ENCODE measurements at places on chromosomes 6 and 20. TPM values are rescaled to one million over a fixed set of nuclear protein-coding genes. Genes with fewer than 3 reads are reported as not detected.

- no peaks in the 10 kb centered on the region for H3K4me1 ChIP-seq
- no peak overlapping the region for H3K27ac ChIP-seq
- no peak for DNase-seq
Measured at GRCh38 chr6:18820725-18821124, 433.6 kb downstream of the RNF144B start.

GRCh38 chr6:33990061-33990541 is 155.8 kb downstream of the GRM4 start:
- peaks cover 51% of the 10 kb centered on the region for H3K27me3 ChIP-seq
- H3K4me3 ChIP-seq = no peak overlapping the region
- no peak overlapping the region for H3K27ac ChIP-seq
- DNase-seq = no peak
- no peaks in the 10 kb centered on the region for H3K4me1 ChIP-seq

DNA sequence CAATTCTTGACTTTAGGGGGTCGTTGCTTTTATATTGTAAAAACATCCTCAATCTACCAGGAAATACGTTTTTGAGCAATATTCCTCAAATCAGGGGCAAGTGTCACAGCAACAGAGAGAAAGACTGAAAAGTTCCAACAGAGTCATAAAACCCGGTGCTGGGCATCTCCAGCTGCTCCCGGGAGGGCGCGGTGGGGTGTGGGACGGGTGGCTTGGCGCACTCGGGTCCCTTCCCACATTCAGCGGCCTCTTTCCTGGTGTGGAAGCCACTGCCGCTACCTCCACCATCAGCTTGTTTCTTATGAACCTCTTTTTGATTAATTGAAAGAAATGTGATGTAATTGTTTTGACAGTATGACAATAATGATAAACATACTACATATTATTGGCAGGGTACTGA is 98.2 kb downstream of the IRF4 start:
- H3K4me1 ChIP-seq = no peaks in the 10 kb centered on the region
- H3K4me3 ChIP-seq = no peak overlapping the region
- no peaks in the 10 kb centered on the region for H3K27me3 ChIP-seq
- no peak for DNase-seq

DNA sequence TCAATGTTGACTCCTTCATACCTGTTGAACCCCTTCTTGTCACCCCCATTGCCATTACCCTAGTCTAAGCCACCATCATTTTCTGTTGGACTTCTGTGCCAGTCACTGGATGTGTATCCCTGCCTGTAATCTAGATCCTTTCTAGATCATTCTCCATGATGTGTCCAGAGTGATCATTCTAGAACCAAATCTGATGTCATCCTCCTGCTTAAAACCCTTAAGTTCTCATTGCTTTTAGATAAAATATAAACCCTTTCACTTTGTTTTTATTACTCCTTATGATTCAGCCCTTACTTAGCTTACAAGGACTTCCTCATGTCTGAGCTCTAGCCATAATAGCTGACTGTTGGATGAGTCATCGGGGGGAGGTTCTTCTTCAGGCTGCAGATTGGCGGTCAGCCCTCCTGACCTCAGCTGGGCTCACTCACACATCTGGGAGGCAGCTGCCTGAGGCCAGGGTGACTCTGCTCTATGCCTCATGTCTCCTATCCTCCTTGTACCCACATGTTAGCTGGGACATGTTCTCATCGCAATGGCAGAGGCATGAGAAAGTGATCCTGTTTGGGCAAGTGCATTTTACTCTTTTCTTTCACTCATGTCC is 287.6 kb downstream of the ESR1 start:
- H3K4me3 ChIP-seq = no peak overlapping the region
- peak overlapping the region; percentile 74 for H3K27ac ChIP-seq
- DNase-seq = peak; percentile 99
- peaks cover 3% of the 10 kb centered on the region for H3K27me3 ChIP-seq

GRCh38 chr20:41366546-41367392 is at the start of gene EMILIN3:
EMILIN3 (minus strand) TSS chr20:41366818; CDS start chr20:41366634, 184 bp downstream.
- H3K4me1 ChIP-seq = peaks cover 5% of the 10 kb centered on the region
- no peaks in the 10 kb centered on the region for H3K36me3 ChIP-seq
- no peak within 1 kb of the TSS for H3K27ac ChIP-seq
- DNase-seq = no peak

GRCh38 chr6:84107495-84107894 is 73.9 kb downstream of the MRAP2 start:
- DNase-seq = no peak
- peaks cover 22% of the 10 kb centered on the region for H3K4me1 ChIP-seq
- no peak overlapping the region for H3K4me3 ChIP-seq

- no peaks in the 10 kb centered on the region for H3K36me3 ChIP-seq
- no peak for DNase-seq
- H3K27me3 ChIP-seq = no peaks in the 10 kb centered on the region
- no peak overlapping the region for H3K27ac ChIP-seq
Measured at GRCh38 chr6:139778106-139778505, 403.7 kb upstream of the CITED2 start.

GRCh38 chr6:161400671-161401070 is 126.8 kb upstream of the AGPAT4 start:
- no peak overlapping the region for H3K4me3 ChIP-seq
- H3K27me3 ChIP-seq = peaks cover 5% of the 10 kb centered on the region
- H3K36me3 ChIP-seq = no peaks in the 10 kb centered on the region

- H3K4me1 ChIP-seq = peaks cover 46% of the 10 kb centered on the region
- H3K36me3 ChIP-seq = no peaks in the 10 kb centered on the region
- H3K4me3 ChIP-seq = no peak overlapping the region
- no peak overlapping the region for H3K27ac ChIP-seq
Measured at GRCh38 chr6:108635505-108636226, 74.9 kb downstream of the FOXO3 start.

DNA sequence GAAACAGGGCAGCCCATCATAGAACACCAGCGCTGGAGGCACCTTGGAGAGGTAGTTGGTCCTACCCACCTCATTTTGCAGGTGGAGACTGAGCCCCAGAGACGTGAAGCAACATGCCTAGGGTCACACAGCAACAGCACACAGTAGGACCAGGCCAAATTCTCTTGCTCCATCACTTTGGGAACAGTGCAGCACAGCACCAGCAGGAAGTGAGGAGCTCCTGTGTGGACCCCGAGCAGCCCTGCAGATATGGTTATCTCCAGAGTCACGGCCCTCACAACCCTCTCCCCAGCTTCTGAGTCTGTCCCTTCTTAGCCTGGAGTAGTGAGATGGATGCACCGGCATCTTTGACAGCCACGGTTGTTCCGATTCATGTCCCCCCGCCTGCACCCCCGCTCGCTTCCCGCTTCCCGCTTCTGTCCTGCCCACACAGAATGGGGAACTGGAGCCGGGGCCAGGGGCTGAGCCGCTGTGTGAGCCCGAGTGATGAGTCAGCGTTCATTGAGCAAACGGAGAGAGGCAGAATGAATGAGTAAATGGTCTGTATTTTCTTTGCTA is 72.6 kb upstream of the DUSP22 start:
- H3K4me1 ChIP-seq = peaks cover 34% of the 10 kb centered on the region
- peaks cover 10% of the 10 kb centered on the region for H3K27me3 ChIP-seq
- H3K27ac ChIP-seq = no peak overlapping the region
- H3K4me3 ChIP-seq = no peak overlapping the region
- DNase-seq = no peak

DNA sequence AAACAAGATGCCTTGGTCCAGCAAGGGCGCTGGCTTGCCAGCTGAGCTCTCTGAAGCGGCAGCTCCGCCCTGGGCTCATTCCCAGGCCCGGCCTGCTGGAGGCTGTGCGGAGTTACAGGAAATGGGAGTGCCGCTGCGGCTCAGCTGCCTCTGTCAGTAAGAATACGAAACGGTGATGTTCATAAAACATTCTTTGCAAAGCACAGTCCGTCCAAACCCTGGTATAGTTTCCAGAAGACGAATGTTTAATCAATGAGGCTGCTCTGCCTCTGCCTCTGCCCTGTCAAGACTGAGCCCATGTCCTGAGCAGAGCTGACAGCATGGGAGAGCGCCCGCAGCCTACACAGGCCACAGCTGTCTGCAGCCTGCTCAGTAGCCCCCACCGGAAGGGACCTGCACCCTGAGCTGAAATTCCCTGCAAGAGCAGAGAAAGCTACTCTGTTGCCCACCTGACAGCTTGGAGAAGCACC is 153.3 kb upstream of the SNX9 start:
- H3K4me1 ChIP-seq = peaks cover 51% of the 10 kb centered on the region
- peak overlapping the region; percentile 100 for H3K27ac ChIP-seq
- H3K36me3 ChIP-seq = no peaks in the 10 kb centered on the region
- peak; percentile 66 for DNase-seq
- peak overlapping the region; percentile 74 for H3K4me3 ChIP-seq
- no peaks in the 10 kb centered on the region for H3K27me3 ChIP-seq

GRCh38 chr20:16576219-16576618 is 3.0 kb upstream of the KIF16B start:
- no peak for DNase-seq
- no peaks in the 10 kb centered on the region for H3K36me3 ChIP-seq
- no peak overlapping the region for H3K27ac ChIP-seq
- H3K27me3 ChIP-seq = no peaks in the 10 kb centered on the region
- H3K4me1 ChIP-seq = peaks cover 5% of the 10 kb centered on the region

- no peaks in the 10 kb centered on the region for H3K27me3 ChIP-seq
- no peak overlapping the region for H3K27ac ChIP-seq
- no peak overlapping the region for H3K4me3 ChIP-seq
- H3K4me1 ChIP-seq = no peaks in the 10 kb centered on the region
- H3K36me3 ChIP-seq = no peaks in the 10 kb centered on the region
- no peak for DNase-seq
Measured at GRCh38 chr6:40355066-40355465, 232.1 kb downstream of the LRFN2 start.

DNA sequence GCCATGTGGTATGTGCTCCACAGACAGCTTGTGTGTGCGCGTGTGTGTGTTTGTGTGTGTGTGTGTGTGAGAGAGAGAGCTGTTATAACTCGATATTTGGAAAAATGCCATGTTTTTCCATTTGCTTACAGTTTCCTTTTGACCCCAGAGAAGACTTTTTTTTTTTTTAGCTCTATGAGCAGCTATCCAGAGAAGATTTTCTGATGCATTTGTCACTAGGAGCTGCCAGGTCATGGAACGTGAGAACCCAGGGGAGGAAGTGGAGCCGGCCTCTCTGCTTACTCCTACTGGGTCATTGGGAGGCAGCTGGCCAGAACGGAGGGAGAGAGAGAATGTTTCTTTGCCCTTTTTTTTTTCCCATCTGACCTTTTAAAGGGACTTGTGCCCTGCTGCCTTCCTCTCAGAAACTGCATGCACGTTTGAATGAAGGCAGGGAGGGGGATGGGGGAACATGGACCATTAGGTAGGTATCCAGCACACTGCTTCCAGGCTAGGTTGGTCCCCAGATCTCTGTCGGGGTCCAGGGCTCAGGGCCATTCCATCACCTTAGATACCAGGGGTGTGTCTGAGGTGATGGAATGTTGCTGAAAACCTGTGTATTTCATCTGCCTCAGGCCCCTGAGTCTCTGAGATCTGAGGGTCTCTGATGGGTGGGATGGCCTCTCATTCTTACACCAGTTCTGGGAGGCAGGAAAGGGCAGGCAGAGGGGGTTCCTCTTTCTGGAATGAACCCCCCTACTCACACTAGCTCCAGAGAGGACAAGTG is 11.2 kb upstream of the MRPS18A start:
- H3K36me3 ChIP-seq = no peaks in the 10 kb centered on the region
- H3K4me1 ChIP-seq = peaks cover 40% of the 10 kb centered on the region
- no peak overlapping the region for H3K27ac ChIP-seq
- peaks cover 3% of the 10 kb centered on the region for H3K27me3 ChIP-seq
- peak; percentile 19 for DNase-seq
- no peak overlapping the region for H3K4me3 ChIP-seq

DNA sequence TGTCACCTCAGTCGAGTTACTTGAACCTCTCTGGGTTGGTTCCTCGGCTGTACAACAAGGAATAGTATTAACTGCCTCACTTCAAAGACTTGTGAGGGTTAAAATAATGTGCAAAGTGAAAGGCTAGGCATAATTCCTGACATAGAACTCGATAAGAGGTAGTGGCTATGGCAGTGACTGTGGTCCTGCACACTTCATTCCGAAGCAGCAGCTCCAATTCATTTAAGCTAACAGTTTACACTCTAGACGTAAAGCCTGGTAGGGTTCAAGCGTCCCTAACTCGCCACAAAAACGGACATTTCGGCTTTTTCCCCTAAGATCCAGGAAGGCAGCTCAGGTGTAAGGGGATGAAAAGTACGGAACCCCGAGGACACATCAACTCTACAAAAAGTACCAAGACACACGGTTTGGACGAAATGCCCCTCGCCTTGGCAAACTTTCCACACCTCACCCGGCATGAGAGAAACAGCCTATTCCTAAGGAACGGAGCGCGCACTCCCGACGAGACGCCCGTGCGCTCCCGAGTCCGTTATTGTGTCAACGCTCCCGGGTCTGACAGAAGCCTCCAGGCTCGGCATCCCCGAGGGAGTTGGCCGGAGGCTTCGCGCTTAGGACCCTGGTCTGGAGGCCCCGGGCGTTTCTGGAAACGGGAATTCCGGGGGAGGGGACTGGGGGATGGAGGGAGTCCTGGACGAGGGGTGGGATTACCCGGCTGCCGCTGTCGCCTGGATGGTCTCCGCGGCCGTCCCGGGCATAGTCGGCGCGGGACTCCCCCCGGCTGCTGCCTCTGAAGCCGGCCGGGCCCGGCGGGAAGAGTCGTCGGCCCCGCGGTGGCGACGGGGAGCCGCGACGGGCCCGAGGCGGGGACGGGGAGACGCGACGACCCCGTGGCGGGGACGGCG is 937 bp downstream of the ZNF318 start:
- peak; percentile 21 for DNase-seq
- H3K4me1 ChIP-seq = peaks cover 26% of the 10 kb centered on the region
- H3K4me3 ChIP-seq = peak overlapping the region; percentile 96
- H3K27me3 ChIP-seq = no peaks in the 10 kb centered on the region
- H3K36me3 ChIP-seq = peaks cover 11% of the 10 kb centered on the region

GRCh38 chr20:52830598-52830997 is 141.6 kb upstream of the TSHZ2 start:
- no peak overlapping the region for H3K27ac ChIP-seq
- peaks cover 7% of the 10 kb centered on the region for H3K36me3 ChIP-seq
- peaks cover 1% of the 10 kb centered on the region for H3K27me3 ChIP-seq
- DNase-seq = no peak
- H3K4me3 ChIP-seq = no peak overlapping the region

- peaks cover 27% of the 10 kb centered on the region for H3K4me1 ChIP-seq
- DNase-seq = no peak
Measured at GRCh38 chr6:157433678-157434081, 52.7 kb downstream of the ZDHHC14 start.

GRCh38 chr6:35148167-35148741 is 7.1 kb upstream of the TCP11 start:
- H3K4me3 ChIP-seq = peak overlapping the region; percentile 26
- peak; percentile 33 for DNase-seq
- peaks cover 72% of the 10 kb centered on the region for H3K4me1 ChIP-seq
- H3K27ac ChIP-seq = peak overlapping the region; percentile 70

GRCh38 chr20:50919567-50919966 is 11.7 kb downstream of the ADNP start:
- H3K27me3 ChIP-seq = peaks cover 2% of the 10 kb centered on the region
- peak; percentile 73 for DNase-seq
- H3K4me3 ChIP-seq = peak overlapping the region; percentile 31
- H3K36me3 ChIP-seq = peaks cover 27% of the 10 kb centered on the region
- peaks cover 73% of the 10 kb centered on the region for H3K4me1 ChIP-seq

Gene JAG1
- total RNA-seq = 3.4 TPM

Gene WTAP
- total RNA-seq = 64.8 TPM

Gene NFYA
- 18.2 TPM for total RNA-seq

Gene TFAP2C
- total RNA-seq = 2.0 TPM

All from HFFc6 (cell line).